ENCODE measurements at places on chromosomes 16 and 17. TPM values are rescaled to one million over a fixed set of nuclear protein-coding genes. Genes with fewer than 3 reads are reported as not detected.

Gene SALL1
- 0.06 TPM for polyA plus RNA-seq

Gene RMI2
- 6.8 TPM for polyA plus RNA-seq

Gene NPIPB9
- 2.6 TPM for polyA plus RNA-seq

Gene KRT24
- not detected for polyA plus RNA-seq

Gene ALOXE3
- not detected for polyA plus RNA-seq

Gene KRT28
- polyA plus RNA-seq: not detected

DNA sequence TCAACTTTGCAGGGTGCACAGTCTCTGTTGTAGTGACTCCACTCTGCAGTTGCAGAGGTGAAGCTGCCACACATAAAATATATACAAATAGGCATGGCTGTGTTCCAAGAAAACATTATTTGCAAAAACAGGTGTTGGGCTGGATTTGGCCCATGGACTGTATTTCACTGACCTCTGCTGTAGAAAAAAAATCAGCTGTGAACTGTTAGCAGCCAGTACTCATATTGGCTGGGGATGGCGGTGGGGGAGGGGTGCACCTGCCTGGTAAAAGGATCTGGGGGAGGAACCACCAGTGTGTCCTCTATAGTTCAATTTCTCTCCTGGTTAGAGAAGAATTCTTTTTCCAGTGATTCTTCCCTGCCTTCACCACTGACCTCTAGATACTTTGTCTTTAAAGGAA is 50.0 kb downstream of the SHISA9 start:
- DNase-seq: no peak

GRCh38 chr16:88577166-88577565 is 7.0 kb downstream of the ZC3H18 start:
- DNase-seq: no peak

DNA sequence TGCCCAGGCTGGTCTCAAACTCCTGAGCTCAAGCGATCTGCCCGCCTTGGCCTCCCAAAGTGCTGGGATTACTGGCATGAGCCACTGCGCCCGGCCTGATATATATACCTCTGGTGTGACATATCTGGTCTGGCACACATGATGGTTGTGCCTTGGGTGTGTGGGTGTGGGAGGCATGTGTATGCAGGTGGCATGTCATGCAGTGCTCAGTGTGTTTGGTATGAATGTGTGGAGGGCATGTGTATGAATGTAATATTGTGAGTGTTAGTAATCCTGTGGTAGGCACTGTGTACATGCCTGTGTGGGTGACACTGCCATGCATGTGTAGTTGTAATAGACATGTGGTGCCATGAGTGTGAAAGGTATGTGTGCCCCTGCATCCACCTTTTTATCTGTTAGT is 179.3 kb upstream of the GOT2 start:
- DNase-seq: no peak

DNA sequence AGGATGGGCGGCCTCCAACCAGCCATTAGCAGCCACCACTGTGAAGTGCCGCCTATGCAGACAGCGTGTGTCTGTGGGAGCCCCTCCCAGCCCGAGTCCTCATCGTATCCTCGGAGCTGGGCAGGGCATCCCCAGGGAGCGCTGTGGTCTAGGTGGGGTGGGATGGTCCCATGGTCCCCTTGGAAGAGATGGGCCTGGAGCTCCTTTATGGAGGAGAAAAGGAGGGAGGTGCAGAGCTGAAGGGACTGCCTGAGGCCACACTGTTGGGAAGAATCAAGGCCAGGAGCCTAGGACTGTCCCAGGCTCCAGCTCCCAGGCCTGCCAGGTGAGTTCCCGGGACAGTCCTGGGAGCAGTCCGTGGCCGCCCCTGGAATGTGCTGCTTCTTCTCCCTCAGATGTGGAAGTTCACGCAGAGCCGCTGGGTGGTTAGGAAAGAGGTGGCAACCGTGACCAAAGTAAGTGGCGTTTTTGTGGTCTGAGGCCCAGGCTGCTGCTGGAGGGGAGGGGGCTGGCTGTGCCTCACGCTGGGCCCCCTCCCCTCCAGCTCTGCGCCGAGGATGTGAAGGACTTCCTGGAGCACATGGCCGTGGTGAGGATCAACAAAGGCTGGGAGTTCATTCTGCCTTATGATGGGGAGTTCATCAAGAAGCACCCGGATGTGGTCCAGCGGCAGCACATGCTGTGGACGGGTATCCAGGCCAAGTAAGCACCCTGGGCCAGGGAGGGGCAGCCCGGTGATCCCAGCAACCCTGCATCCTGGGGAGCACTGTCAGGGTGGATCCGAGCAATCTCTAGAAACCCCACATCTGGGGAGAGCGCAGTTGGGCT is 27.0 kb downstream of the POLR3E start:
- DNase-seq: no peak

DNA sequence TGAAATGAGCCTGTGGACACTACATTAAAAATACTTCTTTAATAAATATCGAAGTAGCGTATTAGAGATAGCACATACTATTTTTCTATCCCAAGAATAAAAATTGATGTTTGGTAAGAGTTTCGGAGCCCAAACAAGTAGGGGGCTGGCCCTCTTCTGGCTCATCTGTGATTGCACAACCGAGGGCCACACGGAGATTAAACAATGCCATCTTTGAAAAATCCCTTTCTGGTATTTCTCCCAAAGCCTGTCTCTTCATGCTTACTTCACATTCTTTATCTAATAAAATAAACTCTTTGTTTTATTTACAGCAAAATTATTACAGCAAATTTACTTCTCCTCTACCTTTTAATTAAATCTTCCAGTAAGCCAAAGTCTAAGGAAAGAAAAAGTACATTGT is 9.6 kb upstream of the MYH11 start:
- no peak for DNase-seq

DNA sequence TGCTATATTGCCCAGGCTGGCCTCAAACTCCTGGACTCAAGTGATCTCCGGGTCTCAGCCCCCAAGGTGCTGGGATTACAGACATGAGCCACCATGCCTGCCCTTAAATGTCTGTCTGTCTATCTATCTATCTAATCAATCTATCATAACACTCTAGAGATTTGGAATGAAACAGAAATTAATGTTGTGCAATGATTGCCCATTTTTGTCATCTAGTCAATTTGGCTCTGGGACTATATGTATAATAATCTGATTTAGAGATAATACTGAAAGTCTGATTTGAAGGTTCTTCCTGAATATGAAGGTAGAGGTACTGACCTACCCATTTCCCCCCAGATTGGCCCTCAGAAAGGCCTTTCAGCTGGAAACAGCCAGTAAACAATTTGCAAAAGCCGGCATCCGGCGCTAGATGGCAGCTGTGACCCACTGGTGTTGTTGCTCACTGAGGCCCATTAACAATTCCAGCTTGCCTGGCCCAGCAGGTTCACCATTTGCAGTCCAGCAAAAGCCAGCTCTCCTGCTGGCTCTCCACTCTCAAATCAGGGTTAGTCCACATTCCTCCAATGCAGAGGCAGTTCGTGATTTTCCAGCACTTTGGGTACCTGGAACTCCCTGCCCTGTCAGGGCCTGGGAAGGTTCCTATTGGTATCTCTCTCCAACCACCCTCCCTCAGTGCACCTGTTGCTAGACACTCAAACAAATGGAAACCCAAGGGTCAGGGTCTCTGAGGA is 22.9 kb upstream of the C16orf87 start:
- peak; percentile 75 for DNase-seq

GRCh38 chr16:47886139-47886538 is 269.7 kb downstream of the ABCC12 start:
- DNase-seq: no peak

DNA sequence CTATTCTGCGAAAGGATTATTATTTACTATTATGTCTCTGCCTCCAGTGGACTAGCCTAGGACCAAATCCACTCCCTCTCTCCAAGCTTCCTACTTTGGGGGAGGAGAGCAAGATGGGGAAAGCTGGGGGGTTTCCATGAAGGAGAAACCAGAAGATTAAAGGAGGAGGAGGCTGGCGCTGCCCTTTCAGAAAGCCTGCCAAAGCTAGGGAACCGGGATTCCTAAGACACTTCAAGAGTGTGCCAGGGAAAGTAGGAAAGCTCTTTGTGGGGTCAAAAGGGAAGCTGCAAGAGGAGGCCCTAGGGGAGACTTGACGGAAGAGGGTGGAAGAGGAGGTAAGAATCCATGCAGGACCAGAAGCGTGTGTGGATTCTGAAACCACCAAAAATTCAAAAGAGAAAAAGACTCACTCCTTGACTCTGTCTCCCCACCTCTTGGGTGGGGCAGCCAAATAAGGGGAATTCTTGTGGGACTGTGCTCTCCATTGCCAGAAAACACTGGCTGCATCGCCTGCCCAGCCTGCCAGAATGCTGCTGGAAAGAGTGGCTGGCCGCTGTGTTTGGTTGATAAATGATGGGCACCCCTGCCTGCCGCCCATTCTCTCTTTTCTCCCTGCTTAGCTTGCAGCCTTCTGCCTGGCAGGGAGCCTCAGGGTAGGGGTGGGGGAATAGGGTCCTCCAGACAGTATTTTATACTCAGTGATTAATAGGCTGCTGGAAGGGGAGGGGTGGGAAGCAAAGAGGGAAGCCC is 11.8 kb upstream of the KAT7 start:
- DNase-seq: no peak

DNA sequence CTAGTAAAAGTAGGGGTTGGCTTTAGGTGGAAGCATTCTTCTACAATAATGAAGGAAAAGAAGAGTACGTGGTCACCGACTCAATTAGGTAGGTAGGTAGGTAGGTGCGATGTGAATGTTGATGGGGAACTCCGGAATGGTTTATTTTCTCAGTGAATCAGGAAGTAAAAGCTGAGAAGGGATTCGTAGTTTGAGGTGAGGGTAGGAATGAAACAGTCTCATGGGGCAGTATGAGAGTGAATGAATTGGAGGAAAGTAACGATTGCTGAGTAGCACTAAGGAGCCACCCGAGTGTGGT is 13.9 kb downstream of the PER1 start:
- DNase-seq: no peak

GRCh38 chr16:83818276-83818675 is 10.5 kb downstream of the HSBP1 start:
- DNase-seq: no peak

DNA sequence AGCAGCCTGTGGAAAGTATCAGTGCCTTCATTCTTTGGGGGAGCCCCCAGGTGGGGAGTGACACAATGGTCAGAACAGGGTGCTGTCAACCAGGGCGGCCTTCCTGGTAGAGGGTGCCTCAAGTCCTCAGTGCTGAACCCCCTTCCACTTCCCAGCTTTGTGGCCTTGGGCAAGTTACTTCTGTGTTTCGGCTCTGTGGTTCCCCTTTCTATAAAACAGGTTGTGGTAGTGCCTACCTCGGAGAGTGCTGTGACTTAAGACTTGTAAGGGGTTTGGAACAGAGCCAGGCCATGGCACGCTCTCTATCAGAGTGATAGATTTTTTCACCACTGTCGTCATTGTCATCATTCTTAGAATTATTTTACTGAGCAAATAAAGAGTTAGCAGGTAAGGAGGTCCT is 141.1 kb downstream of the CCDC182 start:
- DNase-seq: no peak

- DNase-seq: no peak
These were observed 498 bp upstream of the PLEKHG4 start for GRCh38 chr16:67278773-67279295.

DNA sequence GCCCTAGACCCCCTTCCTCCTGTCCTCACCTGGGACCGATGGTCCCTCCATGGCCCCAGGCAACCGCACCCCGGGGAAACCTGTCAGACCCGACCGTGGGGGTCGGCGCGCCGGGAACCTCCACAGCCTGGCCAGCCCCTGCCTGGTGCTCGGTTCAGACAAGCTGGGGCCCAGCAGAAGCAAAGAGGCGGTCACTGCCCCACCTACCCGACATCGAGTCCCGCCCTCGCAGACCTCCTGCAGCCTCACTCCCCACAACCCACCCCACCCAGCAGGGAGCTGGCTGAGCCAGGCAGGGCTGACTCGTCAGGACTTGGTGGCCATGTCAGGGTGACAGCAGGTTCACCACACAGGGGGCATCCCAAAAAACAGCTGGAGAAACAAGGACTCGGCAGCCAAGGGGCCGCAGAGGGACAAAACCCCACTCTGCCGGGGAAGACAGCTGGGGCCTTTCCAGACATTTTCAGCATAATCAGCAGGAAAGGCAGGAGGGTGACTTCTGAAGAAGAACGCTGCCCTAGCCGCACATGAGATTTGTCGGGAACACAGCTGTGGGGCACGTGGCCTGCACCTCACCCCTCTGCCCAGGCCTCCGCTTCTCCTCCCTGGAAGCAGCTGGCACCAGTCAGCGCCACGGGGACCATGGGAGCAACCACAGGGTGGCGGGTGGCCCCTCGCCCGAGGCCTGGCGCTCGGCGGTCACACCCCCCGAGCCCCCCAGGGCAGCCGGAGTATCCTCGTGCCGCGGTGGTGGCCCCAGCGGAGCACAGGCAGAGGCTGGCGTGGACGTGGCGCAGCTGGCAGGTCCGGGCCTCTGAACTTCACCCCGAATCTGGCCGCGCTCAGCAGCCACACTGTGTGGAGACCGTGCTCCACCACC is 22.9 kb downstream of the GNPTG start:
- no peak for DNase-seq

- no peak for DNase-seq
These were observed 9.4 kb upstream of the ZNF689 start for GRCh38 chr16:30619638-30620037.

- no peak for DNase-seq
These were observed 2.6 kb downstream of the TRIM65 start for GRCh38 chr17:75894049-75894733.

- no peak for DNase-seq
These were observed 63.0 kb downstream of the BAIAP2 start for GRCh38 chr17:81097943-81098308.

DNA sequence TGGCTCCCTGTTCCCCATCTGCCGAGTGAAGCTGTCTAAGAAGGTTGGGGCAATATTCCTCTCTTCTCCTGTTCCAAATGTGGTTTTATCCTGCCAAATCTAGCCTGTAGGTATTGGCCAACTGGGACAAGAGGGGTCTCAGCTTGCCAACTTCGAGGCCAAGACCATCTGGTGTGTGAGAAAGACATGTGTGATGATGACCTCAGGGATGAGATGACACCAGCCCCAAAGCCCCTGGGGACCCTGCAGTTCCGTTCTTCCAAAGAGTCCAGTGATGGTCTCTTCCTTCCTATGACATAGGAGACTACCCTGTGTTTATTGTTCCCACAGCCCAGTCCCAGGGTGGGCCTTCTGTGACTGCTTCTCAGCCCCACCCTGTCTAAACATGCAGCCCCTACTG is 34.8 kb upstream of the ADAMTS18 start:
- no peak for DNase-seq

Data from hindlimb muscle (tissue), 1 donor.